ENCODE measurements at places on chromosomes 16 and 17.

DNA sequence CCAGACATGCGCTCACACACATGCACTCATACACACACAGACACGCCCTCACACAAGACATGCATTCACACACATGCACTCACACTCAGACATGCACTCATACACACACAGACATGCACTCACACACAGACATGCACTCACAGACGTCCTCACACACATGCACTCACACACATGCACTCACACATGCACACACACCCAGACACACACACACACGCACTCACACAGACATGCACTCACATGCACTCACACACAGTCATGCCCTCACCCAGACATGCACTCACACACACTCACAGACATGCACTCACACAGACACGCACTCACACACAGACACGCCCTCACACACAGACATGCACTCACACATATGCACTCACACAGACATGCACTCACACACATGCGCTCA, 2.1 kb upstream of the ZNF469 start:
- no peak for DNase-seq

- DNase-seq: no peak
These were observed 8.2 kb downstream of the FN3K start for GRCh38 chr17:82743344-82744219.

DNA sequence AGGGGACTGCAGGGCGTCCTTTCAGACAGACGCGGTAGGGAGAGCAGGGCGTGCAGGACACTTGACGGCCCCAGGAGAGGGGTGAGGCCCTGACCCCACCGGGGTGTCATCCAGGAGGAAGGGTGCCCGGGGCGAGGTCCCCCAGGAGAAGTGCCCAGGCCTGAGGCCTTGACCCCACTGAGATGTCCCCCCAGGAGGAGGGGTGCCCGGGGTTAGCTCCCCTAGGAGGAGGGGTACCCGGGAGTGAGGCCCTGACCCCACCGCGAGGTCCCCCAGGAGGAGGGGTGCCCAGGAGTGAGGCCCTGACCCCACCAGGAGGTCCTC, 27.2 kb upstream of the METRNL start:
- DNase-seq: no peak

DNA sequence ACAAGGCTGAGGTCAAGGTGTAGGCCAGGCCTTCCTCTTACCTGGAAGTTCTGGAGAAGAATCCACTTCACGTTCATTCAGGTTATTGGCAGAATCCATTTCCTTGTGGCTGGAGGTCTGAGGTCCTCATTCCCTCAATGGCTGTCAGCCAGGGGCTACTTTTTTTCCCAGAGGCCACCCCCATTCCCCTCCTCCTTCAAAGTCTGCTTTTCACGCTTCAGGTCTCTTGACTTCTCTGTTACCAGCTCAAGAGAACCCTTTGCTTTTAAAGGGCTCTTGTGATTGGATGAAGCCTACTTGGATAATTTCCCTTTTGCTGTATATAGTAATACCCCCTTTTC, 55.1 kb upstream of the LGALS9 start:
- DNase-seq: no peak

DNA sequence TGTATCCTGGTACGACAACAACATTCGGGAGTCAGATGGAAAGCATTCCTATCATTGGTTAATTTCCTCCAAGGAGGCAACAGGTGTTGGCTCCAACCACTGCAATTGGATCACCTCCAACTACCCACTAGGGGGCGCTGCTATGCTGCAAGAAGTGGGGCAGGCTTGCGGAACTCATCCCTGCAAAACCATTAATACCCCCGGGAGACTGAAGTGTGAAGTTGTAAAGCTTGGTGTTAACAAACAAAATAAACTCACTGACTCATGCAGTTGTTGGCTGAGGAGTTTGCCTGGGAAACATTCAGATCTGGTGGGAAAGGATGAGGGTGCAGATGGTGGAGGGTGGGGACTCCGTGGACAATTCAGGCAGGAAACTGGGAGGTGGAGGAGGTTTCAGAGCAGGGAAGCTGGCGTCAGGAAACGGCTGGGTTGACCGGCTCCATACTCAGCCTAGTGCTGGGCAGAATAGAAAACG, 84.9 kb downstream of the HS3ST2 start:
- peak; percentile 73 for DNase-seq

GRCh38 chr16:9090101-9090959, 1.1 kb upstream of the HAPSTR1 start:
- peak; percentile 78 for DNase-seq

DNA sequence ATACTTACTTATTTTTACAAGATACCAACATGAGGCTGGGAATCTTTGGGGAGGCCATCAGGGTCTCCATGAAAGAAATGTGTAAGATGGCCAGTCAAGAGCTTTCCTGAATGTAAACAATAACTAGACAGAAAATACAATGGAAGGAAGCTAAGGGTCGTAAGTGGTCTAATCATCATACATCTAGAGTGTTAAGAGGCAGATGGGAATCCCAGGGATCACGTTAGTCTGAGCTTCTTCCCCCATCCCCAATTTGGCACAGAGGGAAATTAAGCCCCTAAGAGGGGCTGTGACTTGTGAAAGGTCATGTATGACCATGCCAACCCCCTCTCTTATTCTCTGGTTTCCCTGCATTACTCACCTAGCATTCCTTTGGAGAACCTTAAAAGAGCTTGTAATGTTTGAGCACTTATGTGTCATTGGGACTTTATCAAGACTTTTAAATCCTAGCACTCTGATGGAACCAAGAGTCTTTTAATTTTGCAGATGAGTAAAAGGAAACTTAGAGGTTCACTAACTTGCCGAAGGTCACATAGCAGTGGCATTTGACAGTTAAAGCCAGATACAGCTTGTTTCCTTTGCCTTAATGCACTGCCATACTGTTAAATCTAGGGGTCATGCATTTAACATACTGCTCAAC, 46.1 kb downstream of the DCUN1D3 start:
- no peak for DNase-seq

DNA sequence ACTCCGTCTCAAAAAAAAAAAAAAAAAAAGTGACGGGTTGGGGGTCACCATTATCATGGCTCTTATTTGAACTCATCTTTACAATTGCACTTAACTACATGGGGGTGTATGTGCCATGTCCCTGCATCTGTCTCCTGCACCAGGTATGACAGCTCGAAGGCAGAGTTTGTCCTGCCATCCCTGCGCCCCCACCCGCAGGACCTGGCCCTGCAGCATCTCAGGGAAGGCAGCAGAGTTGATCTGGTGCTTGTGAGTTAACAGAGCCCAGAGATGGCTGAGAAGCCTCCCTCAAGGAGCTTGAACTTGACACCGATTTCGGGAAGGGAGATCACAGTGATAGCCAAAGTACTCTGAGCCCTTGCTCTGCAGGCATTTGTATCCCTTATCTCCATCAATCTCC, 44.8 kb downstream of the C16orf82 start:
- DNase-seq: no peak

- no peak for DNase-seq
These were observed 64.2 kb downstream of the CREBBP start for GRCh38 chr16:3816326-3816725.
